ENCODE measurements at places on chromosomes 5 and 9.

DNA sequence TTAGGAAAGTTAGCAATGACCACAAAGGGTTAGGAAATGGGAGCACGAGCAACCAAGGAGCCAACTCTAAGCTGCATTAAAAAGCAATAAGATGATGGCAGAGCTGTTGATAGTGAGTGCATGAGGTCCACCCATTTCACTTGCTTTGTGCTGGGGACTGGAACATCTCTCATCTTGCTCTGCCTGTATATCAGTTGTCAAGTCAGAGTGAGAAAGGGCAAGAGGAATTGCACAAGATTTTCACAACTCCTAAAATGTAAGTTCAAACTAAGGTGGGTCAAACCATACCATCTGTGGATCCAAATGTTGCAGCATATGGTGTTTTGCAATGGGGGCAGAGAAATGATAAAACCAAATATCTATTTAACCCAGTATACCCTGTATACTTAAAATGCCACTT lies 2.8 kb upstream of the ESM1 start:
- no peak for DNase-seq

DNA sequence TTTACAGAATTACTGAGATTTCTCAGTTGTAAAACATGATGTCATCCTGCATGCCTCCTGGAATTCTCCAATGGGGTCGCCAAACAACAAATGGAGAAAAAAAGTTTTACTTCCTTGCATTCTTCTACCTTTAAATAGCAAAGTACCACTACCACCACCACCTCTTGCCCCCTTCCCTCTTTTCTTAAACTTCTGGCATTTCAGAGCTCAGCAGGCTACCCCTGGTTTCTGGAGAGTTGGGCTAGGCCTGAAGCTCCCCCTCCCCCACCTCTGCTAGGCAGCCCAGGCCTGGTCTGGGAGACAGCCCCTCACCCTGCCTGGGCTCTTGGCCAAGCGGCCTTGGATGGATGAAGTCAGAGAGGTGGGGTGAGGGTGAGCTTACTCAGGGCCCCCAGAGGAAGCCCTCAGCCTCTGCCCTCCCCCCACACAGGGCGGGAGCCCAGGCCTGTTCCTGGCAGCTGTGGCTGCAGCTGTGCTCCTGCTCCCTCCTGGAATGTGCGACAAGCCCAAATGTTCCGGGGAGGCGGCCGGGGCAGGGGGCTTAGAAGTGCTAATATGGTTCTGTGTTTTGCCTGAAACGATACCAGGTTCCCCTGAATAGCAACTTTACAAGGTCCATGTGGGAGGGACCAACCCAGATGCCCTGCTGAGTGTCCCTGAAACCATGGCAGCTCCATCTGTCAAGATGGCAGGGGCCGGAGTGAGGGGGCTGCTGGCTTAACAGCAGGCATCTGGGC lies 6.0 kb upstream of the CCIN start:
- peak; percentile 88 for DNase-seq

- no peak for DNase-seq
Measured at GRCh38 chr5:44048276-44048984, 340.8 kb downstream of the FGF10 start.

DNA sequence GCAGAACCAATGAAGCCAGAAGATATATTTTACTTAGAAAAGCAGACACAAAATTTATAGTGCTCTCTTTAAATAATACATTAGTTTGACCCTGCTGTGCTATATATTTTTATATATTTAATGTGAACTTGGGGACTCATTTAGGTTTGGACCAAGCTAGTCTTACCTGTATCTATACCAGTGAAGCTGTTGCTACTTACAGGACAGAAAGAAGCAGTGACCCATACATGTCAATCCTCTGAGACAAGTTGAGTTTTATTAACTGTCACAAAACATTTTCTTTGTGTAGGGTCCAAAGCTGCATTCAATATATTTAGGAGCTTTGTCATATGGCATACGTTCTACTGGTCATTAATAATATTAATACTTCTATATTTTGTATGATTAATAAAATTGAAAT lies 327.7 kb upstream of the NUDT12 start:
- no peak for DNase-seq

GRCh38 chr9:72220589-72220988 lies 71.3 kb downstream of the GDA start:
- DNase-seq, result no peak

DNA sequence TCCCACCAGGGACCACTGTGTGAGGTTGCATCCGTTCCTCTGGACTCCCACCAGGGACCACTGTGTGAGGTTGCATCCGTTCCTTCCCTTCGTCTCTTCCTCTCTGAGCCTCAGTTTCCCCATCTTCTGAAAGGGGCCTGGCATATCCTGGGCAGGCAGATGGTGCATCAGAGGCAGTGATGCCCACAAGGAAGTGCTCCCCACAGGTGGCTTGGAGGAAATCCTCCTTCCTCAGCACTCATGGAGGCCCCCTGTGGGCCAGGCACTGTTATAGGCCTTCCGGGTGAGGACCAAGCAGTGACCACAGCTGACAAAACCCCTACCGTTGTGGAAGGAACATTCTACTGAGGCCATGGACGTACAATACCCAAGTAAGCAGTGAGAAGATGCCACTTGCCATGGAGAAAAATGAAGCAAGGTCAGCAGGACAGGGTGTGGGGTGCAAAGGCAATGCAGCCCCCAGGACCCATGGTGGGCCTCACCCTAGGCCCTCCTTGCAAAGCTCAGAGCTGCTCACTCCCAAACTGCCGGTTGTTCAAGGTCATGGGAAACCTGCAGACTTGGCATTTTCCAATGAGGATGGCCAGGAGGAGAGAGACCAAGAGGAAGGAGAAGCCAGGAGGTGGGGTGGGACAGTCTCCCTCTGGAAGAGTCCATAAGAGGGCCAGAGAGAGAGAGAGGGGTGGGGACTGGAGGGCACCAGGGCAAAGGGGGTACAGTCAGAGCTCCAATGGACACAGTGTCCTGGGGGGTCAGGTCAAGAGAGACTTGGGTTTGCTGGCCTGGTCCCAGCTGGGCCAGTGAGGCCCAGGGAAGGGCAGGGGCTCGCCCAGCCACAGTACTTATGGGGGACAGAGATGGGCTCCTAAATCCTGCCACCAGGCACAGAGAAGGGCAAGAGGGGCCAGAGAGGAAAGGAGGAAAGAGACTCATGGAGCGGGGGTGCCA lies 51.1 kb downstream of the C9orf50 start:
- DNase-seq, result no peak

DNA sequence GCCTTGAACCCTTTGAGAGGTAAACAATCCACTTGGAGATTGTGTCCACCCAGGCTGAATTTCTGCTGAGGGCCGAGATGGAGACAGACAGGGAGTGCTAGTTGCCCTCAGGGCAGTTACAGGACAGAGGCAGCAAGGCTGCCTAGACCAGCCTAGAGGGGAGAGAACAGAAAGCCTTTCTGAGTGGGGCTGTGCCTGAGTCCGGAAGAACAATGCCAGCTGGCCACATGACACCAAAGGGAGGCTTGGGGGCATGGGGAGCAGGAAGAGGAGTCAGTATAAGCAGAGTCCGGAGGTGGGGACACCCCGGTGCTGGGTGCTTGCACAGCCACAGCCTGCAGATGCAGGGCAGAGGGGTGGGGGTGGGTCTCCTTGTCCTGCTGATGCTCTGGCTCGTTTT lies 145.7 kb downstream of the CFAP90 start:
- DNase-seq, result no peak

DNA sequence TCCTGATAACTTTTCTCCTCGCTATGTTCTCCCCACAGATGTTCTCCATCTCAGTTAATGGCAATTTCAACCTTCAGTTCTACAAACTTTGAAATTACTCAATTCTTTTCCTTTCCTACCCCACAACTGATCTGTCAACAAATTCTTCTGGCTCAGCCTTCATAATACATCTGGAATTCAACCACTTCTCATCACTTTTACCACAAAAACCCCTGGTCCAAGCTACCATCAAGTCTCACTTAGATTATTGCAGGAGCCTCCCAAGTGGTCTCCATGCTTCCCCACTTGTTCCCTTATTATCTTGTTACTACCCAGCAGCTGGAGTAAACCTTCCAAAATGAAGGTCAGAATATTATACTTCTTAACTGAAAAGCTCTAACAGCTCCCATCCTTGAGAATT lies 110.1 kb downstream of the FBN2 start:
- no peak for DNase-seq

DNA sequence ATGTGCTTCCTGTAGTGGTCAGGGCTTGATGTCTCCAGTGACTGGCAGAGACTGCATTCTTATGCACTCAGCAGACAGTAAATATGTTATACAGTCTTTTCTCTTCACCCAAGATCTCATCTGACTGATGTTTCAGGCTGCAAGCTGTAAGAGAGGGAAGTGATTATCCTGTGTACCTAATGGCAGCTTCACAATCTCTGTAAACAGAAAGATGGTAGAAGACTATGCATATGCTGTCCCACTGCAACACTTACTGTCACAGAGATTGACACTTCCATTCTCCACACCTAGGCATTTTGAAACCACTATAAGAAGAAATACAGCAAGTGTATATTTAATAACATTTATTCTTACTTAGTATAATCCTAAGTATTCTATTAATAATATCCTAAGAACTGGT lies 97.6 kb upstream of the ANXA1 start:
- no peak for DNase-seq

- no peak for DNase-seq
Measured at GRCh38 chr5:159133041-159133741, 33.5 kb upstream of the EBF1 start.

GRCh38 chr9:24189986-24190385 lies 355.7 kb downstream of the IZUMO3 start:
- no peak for DNase-seq

GRCh38 chr9:5452286-5452609 lies 1.9 kb downstream of the CD274 start:
- DNase-seq, result no peak

DNA sequence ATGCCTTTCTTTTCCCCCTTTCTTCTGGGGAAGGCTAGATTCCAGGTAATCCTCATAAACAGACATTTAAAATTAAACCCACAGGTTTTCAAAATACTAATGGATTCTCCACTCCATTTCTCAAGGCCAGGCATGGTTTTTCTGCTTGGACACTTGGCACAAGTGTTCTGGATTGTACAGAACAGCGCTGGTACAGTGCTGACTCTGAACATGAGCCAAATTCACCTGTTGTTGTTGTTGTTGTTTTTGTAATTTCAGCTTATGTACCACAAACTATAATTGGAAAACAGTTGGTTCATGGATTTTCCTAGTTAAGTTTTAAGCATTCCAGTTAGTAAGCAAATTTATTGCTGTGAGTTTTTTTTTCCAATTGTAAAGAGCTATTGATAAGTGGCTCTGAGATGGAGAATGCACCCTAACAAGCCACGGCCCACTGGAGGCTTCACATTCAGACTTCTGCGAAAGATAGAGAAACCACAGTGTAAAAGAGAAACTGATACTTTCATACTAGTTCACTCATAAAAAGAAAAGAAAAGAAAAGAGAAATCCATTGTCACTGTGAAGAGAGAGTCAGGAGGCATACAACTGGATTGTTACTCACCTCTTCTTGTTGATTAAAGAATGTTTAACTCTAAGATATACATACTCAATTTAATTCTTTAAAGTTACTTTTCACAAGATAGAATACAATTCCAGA lies 16.2 kb upstream of the ITGA1 start:
- no peak for DNase-seq

GRCh38 chr5:72925336-72926010 lies 30.4 kb upstream of the FCHO2 start:
- no peak for DNase-seq

GRCh38 chr9:91239367-91240111 lies 122.2 kb downstream of the AUH start:
- DNase-seq, result no peak

DNA sequence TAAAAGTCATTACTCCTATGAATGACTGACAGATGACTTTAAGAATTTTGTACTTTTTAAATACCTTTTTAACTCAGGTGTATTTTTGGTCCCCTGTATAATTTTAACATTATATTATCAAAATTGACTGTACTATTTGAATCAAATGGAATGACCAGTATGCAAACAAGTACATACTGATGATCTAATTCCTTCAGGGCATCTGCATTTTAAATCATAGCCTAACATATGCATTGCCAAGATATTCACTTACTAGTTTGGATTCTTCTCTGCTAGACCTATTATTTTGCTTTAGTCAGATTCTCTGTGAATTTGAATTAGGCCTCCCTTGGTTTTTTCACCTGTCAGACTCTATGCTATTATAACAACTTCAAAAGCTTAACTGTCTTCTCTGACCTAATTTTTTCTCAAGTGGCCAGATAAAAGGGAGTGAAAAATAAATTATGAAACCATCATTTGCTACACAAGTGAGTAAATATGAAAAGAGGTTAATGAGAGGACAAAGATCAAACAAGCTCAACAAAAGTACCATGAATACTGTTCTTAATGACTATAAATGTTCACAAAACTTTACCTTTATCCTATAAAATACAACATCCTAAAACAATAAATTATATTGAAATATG lies 1505.2 kb upstream of the CDH9 start:
- no peak for DNase-seq

DNA sequence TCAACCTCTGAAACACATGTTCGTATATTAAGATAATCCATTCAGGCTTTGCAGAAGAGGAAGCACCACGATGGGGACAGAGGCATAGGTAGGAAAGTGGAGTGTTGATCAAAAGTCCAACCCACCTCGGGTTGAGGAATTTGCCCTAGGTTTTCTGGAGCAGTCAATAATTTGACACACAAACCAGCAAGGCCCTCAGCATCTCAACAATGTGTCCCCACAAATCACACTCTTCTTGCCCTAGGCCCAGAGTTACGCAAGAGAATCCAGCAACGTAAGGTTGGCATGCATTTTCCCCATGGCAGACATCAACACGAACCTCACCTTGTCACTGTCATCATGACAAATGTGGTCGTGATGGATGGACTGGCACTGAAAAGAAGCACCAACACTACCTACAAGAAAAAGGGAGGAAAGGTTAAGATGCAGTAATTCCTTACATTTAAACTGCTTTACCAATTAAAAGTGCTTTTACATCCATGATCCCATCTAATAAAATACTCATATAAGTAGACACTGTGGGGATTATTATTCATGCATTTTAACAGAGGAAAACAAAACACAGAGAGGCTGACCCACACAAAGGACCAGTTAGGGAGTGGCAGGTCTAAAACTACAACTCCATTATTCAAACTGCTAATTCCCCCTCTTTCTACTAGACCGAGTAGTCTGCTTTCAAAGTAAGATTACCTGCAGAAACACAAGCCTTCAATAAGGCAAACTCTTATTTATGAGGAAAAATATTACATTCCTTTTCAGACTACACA lies 24.4 kb upstream of the RNF38 start:
- no peak for DNase-seq

DNA sequence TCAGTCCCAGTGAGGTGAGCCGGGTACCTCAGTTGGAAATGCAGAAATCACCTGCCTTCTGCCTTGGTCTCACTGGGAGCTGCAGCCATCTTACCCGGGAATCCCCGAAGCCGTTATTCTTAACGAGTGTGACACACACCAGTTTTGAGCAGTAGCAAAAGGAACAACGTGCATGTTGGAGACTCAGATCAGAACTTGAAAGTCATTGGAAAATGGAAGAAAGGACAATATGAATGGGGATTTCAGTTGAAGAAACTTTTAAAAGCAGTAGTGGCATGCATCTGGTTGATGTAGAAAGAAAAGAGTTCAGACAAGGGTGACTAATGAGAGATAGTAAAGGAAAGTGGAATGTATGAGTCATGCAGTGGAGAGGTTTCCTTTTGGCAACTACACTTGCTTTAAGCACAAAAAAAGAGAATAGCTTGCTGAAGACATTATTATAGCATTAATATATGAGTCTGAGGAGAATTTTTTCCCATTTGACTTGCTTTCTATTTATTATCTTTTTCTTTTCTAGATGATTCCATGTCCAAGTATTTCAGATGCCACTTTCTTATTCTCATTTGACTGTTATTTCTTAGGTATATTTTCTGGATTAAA lies 44.4 kb upstream of the ANKDD1B start:
- no peak for DNase-seq

GRCh38 chr5:149599375-149599774 lies 18.1 kb downstream of the ARHGEF37 start:
- DNase-seq, result no peak

GRCh38 chr9:38408719-38409118 lies 15.5 kb downstream of the IGFBPL1 start:
- no peak for DNase-seq
